ENCODE measurements at places on chromosomes 5 and 9.
A peak's percentile ranks its signal among the peaks of the same experiment; 100 is the strongest.

DNA sequence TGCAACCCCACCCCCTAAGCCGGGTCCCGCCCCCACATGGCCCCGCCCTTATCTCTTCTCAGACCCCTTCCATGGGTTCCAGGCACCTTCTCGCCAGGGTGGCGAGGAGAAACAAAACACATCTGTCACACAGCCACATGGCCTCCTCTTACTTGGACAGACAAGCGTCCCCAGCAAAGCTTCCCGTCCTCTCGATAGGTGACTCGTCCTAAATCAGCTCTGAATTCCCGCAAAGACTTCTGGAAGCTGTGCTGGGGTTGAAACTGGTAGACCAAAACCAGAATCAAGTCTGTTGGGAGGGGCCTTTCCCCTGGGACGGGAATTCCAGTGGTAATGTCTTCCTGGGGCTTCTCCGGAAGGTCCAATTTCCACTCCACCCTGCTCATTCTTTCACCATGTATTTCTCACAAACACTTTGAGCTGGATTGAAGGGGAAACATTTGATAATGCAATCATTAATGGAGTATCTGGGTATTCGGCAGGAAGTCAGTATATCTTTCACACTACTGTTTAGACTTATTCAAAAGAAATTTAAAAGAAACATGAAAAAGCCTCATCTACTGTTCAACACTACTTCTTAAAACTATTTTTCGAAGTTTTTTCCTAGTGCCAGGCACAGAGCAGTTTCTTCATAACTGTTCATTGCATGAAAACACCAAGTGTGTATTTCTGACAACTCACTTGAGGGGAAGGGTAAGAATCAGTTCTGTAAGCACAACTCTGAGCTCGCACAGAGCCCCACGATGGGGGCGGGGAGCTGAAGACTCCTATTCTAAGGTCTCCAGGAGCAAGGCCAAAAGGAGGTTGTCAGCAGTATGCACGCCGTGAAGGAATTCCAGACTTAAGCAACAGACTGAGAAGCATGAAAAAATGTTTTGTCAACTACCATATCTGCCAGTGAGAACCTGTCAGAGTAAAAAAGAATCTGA is 644 bp upstream of the CTNNAL1 start:
- peak; percentile 71 for DNase-seq

- no peak for DNase-seq
Measured at GRCh38 chr5:105877592-105877991, 1793.1 kb downstream of the EFNA5 start.

GRCh38 chr9:88716596-88717290 is 181.8 kb downstream of the NXNL2 start:
- DNase-seq, result no peak

DNA sequence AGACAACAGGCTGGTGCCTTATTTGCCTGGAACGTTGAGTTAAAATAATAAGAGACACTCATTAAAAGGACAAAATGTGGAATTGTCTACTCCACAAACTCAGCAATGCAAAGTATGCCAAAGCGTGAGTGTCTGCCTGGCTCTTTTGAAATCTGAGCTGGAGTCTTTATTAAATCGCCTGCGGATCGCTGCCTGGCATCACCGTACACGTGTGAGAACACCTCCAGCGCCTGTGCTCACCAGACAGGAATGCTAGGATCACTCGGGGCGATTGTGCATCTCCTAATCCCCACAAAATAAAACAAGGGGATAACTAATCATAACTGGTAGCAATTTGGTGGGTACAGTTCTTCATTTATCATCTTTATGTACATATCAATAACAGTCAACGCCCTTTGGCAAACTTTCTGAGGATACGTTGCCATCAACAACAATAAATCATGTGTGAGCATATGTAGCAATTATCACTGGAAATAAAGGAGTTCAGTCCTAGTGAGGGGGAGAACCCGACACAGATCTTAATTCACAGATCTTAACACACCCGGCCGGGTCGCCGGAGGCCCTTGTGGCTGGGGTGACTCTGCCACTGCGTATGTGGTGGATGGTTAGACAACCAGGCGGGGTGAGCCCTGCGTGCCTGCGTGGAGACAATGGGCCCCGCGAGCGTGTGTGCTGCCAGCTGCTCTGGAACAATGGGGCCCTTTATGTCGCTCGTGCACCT is 284.9 kb upstream of the IRX1 start:
- no peak for DNase-seq

GRCh38 chr9:134128727-134129679 is 6.9 kb upstream of the WDR5 start:
- DNase-seq, result no peak

DNA sequence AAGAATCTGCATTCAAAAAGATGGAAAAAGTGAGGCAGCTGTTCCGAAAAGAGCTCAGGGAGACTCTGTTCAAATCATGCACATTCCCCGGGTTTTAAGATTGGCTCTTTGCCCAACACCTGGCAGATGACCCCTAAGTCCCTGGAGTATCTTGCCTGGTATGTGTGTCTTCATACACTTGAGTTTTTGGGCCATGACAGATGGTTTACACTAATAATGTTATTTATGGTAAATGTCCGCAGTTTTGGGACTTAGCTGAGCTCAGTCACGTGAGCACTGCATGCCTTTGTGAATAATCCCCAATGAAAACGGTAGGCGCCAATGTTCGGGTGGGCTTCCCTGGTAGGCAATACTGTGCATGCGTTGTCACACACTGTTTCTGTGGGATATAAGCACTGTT is 316.1 kb downstream of the PRDM9 start:
- no peak for DNase-seq

- DNase-seq, result peak; percentile 77
Measured at GRCh38 chr9:113614843-113615648, 151.5 kb downstream of the RGS3 start.

GRCh38 chr9:113652355-113653152 is 189.0 kb downstream of the RGS3 start:
- DNase-seq, result no peak

DNA sequence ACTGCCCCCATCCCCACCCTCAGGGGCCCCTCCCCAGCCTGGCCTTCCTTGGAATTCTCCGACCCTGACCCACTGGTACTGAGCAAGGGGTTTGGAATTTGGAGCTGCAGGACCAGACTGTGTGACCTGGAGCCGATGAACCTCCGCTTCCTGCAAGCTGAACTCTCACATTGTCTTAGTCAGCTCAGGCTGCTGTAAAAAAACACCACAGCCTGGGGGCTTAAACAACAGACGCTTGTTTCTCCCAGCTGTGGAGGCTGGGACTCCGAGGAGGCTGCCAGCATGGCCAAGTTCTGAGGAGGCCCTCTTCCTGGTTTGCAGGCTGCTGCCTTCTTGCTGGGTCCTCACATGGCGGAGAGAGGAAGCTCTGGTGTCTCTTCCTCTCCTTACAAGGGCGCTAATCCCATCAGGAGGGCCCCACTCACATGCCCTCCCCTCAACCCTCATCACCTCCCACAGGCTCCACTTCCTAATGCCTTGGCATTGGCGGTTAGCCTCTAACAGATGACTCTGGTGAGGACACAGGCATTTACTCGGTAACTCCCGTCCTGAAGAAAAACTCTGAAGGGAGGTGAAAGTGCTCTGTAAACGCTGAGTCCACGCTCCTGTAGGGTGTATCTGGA is 42.4 kb downstream of the C5orf15 start:
- DNase-seq, result no peak

DNA sequence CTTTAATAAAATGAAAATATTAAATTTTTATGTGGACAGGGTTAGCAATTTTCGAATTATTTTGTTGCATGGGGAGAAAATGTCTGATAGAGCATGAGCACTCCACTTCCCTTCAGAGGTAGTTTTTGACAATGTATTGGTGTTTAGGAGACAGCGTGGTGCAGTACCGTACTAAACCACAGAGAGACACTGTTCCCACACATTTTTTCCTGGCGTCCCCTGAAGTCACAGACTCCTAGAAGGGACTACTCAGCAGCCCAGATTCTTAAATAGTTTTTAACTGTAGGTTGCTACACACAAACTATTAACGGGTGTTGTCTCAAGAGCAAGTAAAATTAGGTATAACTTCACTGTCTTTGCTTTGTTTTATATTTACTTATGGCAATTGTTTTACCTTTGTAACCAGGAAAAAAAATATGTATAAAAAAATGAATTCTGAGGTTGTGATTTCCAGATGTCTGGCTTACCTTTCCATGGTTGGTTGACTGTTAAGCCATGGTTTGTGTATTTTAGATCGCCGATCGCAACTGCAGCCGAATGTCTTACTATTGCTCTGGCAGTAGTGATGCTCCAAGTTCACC is 171.2 kb downstream of the DOCK8 start:
- DNase-seq, result peak; percentile 42

GRCh38 chr9:119839888-119840287 is 470.7 kb upstream of the BRINP1 start:
- no peak for DNase-seq

GRCh38 chr5:163473635-163474243 is 13.3 kb downstream of the HMMR start:
- peak; percentile 60 for DNase-seq

DNA sequence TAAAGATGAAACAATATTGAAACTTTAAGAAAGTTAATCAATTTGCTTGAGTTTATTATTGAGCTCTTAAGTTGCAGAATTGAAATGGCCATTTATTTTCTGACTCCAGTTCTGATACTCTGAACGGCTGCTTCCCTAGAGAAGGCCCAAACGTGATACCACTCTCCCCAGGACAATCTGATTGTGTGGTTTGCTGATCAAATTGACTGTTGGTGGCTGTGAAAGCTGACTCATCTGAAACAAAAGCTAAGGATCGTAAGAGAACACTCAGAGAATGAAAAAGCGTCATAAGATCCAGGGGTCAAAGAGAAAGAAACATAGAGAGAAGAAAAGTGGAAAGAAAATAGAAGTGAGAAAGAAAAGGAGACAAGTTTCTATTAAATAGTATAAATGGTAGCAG is 147.2 kb downstream of the IZUMO3 start:
- no peak for DNase-seq

- DNase-seq, result no peak
Measured at GRCh38 chr9:78144008-78144381, 91.9 kb upstream of the CEP78 start.

DNA sequence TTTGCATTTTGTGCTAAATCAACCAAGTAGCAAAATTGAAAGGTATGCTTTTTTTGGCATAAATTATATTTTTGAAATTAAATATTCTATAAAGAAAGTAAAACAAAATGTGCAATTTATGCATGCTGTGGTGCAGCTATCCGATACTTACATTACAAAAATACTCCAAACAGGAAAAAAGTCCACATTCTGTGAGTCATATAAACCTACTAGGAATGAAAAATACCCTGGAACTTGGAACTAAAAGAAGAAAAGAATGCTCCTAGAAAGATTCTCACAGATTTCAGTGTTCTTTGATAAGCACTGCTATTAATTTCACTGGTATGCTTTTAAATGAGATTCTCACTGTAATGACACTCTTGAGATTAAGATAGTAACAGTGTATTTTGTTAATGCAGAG is 92.6 kb downstream of the OSMR start:
- peak; percentile 63 for DNase-seq

- no peak for DNase-seq
Measured at GRCh38 chr9:100739666-100740065, 161.8 kb downstream of the CAVIN4 start.

- DNase-seq, result no peak
Measured at GRCh38 chr9:109519366-109519765, 21.3 kb upstream of the PTPN3 start.
